GM23338 (cell line): ENCODE measurements at places on chromosomes 7 and 10. TPM values are rescaled to one million over a fixed set of nuclear protein-coding genes. Genes with fewer than 3 reads are reported as not detected.

Gene RNF32
- 2.0 and 2.2 TPM in 2 replicates for polyA plus RNA-seq

DNA sequence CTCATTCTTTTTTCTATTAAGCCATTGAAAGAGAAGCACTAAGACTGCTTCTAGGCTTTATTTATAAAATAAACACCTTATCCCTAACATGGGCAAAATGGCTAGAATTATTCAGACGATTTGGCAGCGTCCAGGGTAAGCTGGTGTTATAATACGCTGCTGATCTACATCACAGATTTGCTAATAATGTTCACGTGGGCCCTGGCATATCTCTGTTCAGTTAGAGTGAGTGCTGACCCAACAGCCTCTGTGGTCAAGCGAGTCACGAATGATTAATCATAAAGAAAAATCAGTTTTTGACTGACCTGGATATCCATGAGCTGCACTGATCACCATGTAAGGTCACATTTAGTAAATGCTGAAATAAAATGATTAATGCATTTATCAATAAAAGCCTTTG, 28.4 kb upstream of the CBLL1 start:
- DNase-seq, result no peak

DNA sequence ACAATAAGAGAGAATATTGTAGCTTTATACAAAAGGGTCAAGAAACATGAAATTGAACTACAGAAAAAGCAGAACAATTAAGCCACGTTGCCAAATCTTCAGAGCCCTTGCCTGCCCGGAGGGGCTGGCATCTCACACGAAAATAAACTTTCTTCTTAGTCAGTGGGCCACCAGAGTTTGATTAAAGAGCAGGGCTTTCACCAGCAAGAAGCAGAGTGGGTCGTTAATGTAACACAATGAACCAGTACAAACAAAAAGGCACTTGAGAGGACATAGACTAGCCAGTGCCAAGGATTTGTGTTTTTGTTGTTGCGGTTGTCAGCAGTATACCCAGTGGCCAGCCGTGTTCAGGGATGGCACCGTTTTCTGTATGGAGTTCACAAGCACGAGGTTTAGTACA, 155.4 kb downstream of the NRP1 start:
- no peak for DNase-seq

DNA sequence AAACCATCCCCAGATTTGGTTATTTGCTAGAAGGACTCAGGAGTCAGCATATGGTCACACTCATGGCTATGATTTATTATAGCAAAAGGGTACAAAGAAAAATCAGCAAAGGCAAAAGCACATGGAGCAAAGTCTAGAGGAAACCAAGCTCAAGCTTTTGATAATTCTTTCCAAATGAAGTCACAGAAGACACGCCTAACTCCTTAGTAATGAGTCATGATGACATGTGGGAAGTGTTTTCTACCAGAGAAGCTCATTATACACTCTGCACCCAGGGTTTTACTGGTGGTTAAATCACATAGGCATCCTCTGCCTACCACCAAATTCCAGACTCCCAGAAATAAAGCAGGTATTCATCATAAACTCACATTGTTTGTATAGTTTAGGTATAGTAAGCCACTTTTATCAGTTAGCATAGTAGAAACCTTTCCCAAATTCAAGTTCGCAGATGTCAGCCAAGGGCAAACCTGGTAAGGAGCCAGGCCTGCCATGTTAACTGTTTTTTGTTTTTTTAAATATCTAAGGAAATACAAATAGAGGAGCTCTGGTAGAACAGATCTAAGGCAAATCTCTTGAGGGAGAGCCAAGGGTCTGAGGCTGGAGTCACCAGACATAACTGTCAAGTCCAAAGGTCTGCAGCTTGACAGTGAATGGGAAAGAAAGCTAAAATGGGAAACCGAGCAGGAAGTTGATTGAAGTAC, 15.4 kb upstream of the HIBADH start:
- no peak for DNase-seq
